ENCODE measurements at places on chromosomes 6 and 20.

- DNase-seq, result no peak
These were observed 9.5 kb downstream of the PHACTR3 start for GRCh38 chr20:59613861-59614260.

DNA sequence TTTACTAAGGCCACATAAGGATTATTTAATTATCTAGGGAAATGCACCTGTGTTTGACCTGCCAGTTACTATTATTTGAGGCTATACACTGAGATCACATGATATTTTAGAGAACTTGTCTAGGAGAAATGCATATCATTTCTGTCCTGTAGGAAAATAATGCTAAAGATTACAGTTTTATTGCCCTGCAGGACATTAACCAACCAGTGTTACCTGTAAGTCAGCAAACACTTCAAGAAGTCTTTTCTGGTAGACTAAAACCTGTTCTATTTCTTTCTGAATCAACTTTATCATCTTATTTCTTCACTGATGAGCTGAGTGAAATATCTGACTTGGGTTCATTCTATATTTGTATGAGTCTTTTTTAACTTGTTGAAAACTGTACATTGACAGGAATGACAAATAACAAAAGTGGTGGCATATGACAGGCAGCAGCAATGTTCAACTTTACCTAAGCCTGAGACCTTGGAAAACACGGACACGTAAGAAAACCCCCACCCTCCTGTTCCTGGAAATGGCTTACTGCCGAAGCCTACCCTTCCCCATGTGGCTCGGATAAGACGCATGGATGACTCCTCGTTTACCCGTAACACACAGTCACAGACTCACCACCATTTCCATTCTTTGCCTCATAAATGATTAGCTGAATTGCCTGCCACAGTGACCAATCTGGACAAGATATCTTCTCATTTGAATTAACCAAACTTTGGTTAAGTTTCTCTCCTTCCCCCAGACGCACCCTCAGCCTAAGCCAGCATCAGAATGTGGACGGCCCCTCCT lies 118.0 kb upstream of the CD93 start:
- DNase-seq, result no peak

GRCh38 chr6:29486577-29486976 lies 1.2 kb downstream of the MAS1L start:
- no peak for DNase-seq

- DNase-seq, result no peak
These were observed 28.1 kb upstream of the APCDD1L start for GRCh38 chr20:58543274-58543673.

DNA sequence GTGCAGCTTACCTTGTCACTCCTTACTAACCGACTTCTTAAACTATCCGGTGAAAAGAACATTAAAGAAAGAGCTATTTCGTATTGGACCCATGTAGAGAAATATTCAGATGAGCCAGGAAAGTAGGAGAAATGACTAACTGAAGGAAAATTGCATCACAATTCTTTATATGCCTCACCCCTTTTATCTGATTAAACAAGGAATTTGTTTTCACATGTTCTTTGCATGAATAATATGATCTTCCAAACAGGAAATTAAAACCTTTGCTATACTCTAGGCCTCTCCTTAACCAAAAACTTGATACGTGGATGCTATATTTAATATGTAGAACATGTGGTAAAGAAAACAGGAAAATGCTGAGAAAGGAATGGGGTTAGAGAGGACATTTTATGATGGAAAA lies 41.9 kb upstream of the LRRC1 start:
- no peak for DNase-seq

- no peak for DNase-seq
These were observed 83.7 kb downstream of the TMEM242 start for GRCh38 chr6:157239671-157240058.
